M059J (cell line): ENCODE measurements at places on chromosomes 16 and 17.

DNA sequence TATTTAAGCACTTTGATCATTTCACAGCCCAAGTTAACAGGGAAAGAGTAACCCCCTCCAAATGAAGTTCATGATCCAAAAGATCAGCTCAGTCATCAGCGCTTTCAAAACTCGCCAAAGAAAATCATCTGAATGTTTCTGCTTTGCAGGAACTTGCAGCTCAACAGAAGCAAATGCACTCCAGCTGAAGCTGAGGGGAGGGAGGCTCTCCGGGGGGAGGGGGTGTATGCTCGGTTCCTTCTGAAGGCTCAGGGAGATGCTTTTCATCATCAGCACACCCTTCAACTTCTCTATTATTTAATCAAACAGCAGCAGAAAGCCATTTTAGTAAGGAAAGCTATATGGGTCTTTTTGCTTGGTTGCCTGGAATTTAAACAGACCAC is 24.4 kb upstream of the ERN1 start:
- DNase-seq = no peak

DNA sequence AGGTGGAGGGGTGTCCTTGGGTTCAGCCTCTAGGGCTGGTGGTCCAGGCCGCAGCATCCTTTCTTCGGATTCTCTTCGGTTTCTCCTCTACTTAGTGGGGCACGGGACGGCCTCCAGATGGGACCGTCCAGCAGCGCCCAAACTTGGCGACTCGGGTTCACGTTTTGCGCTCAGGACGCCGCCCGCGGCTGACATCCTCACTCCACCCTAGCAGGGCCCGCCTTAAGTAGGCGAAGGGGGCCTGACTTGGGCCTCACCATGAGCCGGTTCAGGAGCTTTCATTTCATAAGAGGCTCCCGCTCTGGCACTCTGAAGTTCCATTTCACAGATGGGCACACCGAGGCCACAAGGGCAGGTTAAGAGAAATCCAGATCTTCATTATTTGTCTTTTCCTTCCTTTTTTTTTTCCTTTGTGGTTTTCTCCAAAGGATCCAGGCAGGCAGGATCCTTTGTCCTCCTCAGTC is 141.2 kb downstream of the SEC14L1 start:
- peak; percentile 12 for DNase-seq

GRCh38 chr17:61966191-61966590 is 38.4 kb upstream of the INTS2 start:
- DNase-seq = no peak

DNA sequence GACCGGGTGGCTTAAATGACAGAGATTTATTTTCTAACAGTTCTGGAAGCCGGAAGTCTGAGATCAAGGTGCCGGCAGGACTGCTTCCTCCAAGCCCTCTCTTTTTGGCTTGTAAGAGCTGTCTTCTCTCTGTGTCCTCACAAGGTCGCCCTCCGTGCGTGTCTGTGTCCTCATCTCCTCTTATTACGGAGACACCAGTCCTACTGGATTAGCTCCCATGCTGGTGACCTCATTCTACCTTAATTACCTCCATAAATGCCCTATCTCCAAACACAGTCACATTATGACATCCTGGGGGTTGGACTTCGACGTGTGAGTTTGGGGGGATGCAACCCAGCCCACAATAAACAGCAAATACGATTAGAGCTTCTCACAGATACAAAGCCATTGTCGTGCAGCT is 161.5 kb downstream of the FOXL1 start:
- DNase-seq = no peak

- DNase-seq = no peak
Measured at GRCh38 chr16:66443269-66443652, 16.2 kb downstream of the BEAN1 start.
